ENCODE measurements at places on chromosomes 7 and 10. TPM values are rescaled to one million over a fixed set of nuclear protein-coding genes. Genes with fewer than 3 reads are reported as not detected.

DNA sequence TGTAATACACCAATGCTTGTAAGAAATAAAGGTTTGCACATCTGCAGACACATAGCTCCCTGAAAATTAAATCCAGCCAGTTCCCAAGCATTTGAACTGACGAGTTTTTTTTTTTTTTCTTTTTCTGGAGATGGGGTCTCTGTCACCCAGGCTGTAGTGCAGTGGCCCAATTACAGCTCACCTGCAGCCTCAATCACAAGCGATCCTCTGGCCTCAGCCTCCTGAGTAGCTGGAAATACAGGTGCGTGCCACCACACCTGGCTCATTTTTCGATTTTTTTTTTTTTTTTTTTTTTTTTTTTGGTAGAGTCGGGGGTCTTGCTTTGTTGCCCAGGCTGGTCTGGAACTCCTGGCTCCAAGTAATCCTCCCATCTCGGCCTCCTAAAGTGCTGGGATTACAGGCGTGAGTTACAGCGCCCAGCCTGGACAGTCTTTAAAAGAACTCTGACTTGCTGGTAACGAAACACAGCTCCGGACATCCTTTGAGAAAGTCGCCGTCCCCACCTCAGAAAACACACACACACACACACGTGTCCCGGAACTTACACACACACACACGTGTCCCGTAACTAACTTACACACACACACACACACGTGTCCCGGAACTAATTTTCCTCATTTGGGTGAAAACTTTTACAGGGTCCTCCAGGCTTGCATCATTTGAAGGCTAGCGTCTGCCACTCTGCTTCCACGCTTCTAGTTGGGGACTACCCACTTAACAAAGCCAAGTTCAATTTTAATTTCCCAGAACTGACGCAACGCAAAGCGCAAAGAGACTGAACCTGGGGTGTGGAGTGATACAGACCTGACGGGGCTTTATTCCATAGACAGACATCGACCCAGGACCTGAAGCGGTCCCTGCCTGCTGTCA, 18.6 kb downstream of the OCM2 start:
- no peak for DNase-seq

GRCh38 chr10:118278649-118279048, 63.5 kb downstream of the FAM204A start:
- DNase-seq, result no peak

- DNase-seq, result no peak
Observed at GRCh38 chr10:33421789-33422462, 87.5 kb upstream of the NRP1 start.

Gene ZNF736
- total RNA-seq, result not detected

DNA sequence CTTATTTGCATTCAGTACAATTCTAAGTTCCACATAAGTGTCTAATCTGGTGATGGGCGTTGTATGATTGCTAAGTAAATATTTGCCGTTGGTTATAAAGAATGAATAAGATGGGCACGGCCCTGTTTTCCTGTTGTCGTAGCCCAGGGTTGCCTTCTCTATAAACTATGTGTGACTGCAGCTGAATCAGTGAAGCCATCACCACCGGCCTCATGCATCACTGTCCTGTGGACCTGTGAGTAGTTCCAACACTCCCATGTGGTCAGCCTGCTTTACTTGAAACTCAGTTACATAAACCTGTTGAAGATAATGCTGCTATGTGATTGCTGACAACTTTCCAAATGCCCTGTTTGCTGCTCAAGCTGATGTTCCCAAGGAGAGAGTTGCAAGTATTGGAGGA, 21.6 kb upstream of the KLF6 start:
- no peak for DNase-seq

- no peak for DNase-seq
Observed at GRCh38 chr10:118827053-118827452, 72.3 kb upstream of the CACUL1 start.

GRCh38 chr7:36011588-36011965, 141.5 kb upstream of the EEPD1 start:
- peak; percentile 42 for DNase-seq

DNA sequence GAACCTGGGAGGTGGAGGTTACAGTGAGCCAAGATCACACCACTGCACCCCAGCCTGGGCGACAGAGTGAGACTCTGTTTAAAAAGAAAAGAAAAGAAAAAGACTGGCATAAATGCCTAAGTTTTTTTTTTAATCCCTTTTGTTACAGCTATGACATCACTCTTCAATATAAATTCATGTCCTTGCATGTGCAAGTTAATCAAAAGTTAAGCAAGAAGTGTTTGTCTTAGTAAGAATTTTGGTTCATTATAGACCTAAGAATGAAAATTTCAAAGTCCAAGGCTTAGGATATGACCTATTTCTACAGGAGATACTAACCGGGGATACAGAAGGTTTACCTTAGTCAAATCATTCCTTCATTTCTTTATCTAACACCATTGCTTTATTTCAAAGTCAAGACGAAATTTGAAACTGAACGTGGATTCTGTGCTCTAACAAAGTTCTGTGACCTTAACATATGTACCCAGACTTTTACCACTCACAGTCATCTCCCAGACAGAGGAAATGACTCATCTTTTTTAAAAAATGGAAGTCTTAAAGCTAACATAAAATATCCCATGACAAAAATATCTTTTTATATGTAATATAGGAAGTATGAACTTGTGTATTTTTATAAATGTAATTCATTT, 29.3 kb upstream of the ITGB8 start:
- DNase-seq, result no peak

GRCh38 chr7:138934367-138934766, 46.8 kb downstream of the KIAA1549 start:
- no peak for DNase-seq

Gene CAV1
- total RNA-seq, result 20.2 TPM

DNA sequence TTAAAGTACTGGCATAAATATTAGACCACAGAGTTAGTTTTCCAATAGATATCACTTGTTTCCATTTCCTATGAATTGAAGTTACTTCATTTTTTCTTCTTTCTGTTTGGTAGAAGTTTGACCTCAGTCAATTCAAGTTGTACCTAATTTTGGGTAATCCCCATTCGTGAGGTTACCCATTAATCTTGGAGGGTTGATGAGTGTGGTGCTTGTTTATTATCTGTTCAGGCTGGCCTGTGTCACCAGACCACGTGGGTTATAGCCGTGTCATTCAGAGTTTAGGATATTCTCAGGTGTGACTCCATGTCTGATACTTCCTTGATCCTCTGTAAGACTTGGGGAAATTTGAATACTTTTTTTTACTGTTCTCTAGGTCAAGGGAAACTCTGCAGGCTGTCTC, 133.9 kb upstream of the TPK1 start:
- no peak for DNase-seq

Gene NUTM2E
- not detected for total RNA-seq

- DNase-seq, result no peak
Observed at GRCh38 chr10:95406651-95407280, 116.0 kb upstream of the PDLIM1 start.

- no peak for DNase-seq
Observed at GRCh38 chr7:157120181-157120580, 18.5 kb upstream of the UBE3C start.

GRCh38 chr10:11197266-11197712, 179.6 kb downstream of the CELF2 start:
- DNase-seq, result peak; percentile 40

DNA sequence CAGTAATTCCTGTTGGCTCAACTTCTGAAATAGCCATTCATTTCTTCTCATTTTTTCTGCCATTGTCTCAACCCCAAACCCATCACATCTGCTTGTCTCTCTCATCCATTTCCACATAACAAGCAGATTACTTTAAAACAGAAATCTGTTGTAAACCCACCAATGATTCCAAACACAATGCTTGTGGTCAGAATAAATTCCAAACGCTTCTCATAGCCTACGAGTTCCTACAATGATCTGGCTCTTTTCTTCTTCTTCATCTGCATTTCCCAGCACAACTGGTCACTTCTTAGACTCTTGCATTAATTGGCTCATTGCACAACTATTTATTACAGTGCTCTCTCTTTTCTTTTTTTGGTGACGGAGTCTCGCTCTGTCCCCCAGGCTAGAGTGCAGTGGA, 364.1 kb downstream of the GATA3 start:
- no peak for DNase-seq

DNA sequence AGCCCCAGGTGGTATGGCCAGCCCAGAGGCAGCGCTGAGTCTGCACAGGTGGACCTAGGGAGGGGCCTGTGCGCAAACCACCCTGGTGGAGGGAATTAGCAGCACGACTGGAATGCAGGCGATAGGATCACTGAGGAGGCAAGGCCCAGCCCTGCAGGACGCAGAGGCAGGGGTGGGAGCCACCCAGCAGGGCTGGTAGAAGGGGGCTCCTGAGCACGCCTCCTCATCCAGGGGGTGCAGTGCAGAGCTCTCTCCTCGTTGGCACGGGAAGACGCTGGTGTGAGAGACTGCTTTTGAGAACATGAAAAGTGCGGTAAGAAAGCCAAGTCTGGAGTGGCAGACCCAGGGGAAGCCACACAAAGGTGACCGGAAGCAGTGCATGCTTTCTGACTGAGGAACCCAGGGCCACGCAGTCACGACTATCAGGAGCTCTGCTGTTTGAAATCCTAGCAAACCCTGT, 6.0 kb downstream of the FXYD4 start:
- DNase-seq, result peak; percentile 87

- DNase-seq, result no peak
Observed at GRCh38 chr10:25974897-25975459, 40.9 kb downstream of the MYO3A start.

- DNase-seq, result no peak
Observed at GRCh38 chr7:147497246-147497645, 1093.3 kb upstream of the C7orf33 start.

- peak; percentile 41 for DNase-seq
Observed at GRCh38 chr7:80428161-80429054, 83.5 kb downstream of the GNAT3 start.

GRCh38 chr10:118977022-118977599, 52.4 kb upstream of the NANOS1 start:
- DNase-seq, result peak; percentile 19

DNA sequence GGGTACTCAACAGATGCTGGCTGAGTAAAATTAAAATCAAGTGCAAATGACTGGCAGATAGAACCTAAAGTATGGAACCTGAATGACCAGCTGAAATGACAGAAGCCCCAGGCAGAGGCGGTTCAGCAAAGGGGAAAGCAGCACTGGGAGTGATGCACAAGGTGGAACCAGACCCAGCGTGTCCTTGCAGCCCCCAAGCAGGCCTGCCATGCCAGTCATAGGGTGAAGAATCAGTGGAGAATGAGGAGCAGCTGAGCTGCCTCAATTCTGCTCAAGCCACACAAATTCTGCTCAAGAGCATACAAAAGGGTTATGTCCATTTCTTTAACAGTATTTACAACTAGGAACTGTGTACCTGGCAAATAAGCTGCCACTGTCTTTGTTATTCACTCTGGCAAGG, 8.7 kb downstream of the ACTR1A start:
- no peak for DNase-seq

Gene CASD1
- 19.4 TPM for total RNA-seq

DNA sequence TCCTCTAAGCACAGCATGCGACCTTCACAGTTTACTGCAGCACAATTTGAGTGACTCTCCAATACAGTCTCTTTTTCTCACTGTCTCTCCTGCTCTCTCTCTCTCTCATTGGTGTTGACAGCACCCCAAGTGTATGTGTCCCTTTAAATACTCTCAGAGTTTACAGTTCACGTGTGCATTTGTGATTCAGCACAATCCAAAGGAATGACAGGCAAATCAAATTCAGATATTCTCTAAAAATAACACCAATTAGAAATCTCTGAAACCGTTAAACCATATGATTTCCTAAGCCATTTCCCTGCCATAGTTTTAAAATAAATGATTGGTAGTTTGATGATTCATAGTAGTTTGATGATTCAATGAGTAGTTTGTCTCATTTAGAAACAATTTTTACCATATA, 104.0 kb upstream of the GAD2 start:
- no peak for DNase-seq

Data from H9 (cell line).